ENCODE measurements at places on chromosomes 7 and 10.

GRCh38 chr7:94509264-94509886 is at the start of gene CASD1:
Gene CASD1, plus strand, starts transcription at chr7:94509809. Its CDS starts 276 bp downstream, at chr7:94510085.
- DNase-seq = peak; percentile 52

DNA sequence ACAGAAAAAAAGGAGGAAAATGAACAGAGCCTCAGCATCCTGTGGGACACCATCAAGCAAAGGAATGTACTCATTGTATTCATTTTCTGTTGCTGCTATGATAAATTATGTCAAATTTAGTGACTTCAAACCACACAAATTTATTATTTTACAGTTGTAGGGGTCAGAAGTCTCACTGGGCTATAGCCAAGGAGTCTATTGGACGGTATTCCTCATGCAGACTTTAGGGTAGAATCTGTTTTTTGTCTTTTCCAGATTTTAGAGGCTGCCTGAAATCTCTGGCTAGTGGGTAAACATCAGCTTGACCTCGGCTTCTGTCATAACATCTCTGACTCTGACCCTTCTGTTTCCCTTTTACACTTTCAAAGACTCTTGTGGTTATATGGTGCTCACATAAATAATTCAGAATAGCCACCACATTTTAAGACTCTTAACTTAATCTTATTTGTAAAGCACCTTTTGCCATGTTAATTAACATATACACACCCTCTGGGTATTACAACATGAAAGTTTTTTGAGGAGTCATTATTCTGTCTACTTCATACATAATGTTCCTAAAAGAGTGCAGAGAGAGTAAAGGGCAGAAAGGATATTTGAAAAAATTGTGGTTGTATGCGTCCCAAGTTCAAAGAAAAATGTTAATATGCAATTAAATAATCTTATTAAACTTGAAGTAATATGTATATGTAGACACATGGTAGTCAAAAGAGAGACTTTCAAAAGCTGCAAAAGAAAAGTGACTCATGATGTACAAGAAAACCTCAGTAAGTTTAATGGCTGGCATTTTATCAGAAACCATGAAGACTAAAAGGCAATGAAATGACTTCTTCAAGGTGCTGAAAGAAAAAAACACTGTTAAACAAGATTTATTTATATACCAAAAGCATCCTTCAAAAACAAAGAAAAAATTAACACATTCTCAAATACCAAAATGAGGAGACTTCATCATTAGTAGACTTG is 70.8 kb upstream of the MEOX2 start:
- no peak for DNase-seq

DNA sequence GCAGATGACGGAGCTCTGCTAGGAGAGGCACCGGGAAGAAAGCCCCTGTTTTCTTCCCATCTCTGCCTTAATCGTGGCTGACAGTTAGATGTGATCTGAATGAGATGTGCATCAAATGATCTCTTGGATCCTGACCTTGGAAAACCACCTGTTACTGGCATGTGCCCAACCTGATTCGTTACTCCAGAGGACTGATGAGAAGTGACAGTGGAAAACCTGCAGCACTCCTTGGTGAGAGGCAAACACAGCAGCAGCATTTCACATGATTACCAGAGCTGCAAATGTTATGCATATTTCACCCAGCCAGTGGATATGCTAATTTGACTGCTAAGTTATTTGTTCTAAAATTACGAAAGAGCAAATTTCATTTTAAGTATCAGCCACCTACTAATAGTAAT is 95.3 kb downstream of the PTPRN2 start:
- DNase-seq = no peak

DNA sequence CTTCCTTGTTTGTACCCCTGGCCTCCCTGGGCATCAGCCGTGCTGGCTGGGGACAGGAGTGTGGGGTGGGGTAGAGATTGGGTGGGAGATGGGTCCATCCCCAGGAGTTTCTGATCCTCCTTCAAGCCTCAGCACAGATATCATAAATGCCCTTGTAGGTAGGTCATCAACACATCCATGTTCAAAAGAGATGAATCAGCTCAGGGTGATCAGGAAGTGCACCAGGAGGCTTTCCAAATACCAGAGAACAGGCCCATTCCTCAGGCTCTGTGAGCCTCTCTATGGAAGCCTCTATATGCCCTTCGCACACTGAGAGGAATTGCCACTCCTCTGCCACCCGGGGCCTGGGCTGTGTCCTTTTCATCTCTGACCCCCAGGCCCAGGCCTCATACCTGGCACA is 31.9 kb upstream of the ADCYAP1R1 start:
- no peak for DNase-seq

DNA sequence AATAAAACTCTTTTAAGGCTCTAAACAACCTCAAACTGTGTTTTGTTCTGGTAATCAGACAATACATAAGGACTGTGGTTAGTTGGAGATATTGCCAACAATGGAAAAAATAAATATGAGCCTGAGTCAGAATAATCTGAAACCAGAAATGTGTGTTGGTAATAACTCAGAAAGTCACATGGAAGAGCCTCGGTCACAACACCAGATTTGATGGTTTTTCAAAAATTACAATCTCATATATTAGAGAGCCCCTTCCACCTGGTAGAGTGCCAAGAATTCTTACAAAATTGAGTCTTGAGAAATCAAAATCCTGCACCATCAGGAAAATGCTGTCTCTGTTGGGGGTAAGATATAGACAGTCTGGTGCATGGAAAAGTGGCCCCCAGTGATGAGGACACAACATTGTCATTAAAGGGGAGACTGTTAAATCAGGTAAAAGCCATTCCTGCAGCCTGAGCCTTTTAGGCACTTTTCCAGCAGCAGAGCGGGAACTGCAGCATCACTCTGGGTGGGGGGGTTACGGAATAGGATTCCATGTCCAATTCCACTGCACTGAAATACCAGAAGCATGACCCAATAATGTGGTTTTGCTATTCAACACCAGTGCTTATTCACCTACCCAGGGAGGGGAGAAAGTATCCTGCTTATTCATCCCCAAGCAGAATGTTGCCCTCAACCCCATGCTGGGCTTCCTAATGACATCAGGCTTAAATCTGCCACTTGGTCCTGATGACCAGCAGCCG is 9.5 kb upstream of the ADAM12 start:
- no peak for DNase-seq

DNA sequence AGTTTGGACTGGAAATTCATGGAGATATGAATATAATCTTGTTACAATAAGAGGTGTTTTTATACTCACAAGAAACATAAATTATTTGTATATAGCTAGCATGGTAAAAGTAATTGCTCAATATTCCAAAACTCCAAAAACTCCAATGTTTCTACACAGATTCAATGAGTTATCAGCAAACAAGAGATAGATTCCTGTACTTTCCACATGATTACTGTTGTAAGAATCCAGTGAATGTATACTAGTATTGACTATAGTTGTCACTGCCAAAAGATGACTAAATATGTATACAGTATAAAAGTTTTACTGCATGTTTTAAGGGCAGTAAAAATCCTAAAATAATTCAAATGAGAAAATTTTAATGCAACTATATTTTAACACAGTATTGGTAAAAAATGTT is 10.7 kb downstream of the ATOH7 start:
- no peak for DNase-seq

DNA sequence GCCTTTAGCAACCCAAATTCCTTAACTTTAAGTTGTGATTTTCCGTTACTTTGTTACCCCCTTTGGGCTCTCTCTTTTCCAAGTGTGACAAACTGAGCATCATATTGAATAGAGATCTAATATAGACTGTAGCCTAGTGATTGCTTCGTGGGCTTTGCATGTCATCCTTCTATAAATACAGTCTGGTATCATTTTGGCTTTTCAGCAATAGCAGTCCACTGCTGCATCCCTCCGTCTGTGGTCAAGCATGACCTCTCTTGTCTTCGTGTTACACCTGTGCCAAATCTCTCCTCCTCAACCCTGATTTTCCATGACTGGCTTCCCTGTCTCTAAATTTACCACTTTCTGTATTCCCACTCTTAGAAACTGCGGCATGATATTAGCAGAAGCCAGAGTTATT is 53.8 kb upstream of the AGK start:
- DNase-seq = no peak

- DNase-seq = no peak
Measured at GRCh38 chr7:2647594-2648172, 15.9 kb downstream of the TTYH3 start.

DNA sequence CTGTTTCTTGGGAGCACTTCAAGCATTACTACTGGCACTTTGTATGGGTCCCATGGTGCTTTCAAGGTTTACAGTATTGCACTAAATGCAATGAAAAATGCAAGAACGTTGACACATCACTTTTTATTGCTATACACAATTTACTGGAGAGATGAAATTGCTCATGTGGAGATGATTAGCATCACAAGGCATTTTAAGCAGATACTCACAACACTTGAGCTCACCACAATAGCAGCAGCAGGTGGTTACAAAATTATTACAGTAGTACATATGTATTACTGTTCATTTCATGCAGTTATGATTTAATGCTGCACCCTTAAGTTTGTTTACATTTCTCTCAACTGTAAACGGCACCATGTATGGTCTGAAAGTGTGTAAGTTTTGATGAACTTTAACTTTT is 537.7 kb downstream of the GRM8 start:
- DNase-seq = no peak

DNA sequence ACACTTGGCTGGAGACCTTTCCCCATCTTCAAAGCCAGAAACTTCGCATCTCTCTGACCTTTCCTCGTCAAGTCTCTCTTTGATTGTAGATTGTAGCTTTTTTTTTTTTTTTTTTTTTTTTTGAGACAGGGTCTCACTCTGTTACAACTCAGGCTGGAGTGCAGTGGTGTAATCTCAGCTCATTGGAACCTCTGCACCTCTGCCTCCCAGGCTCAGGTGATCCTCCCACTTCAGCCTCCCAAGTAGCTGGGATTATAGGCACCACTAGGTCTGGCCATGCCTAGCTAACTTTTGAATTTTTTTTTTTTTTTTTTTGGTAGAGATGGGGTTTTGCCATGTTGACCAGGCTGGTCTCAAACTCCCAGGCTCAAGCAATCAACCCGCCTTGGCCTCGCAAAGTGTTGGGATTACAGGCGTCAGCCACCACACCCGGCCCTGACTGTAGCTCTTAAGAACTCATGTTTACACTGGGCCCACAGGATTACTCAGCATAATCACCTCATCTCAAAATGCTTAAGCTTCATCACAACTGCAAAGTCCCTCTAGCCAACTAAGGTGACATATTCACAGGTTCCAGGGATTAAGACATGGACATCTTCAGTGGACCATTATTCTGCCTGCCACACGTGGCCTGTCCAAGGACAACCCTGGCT is 11.7 kb downstream of the POLL start:
- no peak for DNase-seq

- DNase-seq = no peak
Measured at GRCh38 chr7:25951414-25952260, 200.4 kb upstream of the NFE2L3 start.

GRCh38 chr10:110914431-110914830 is 4.5 kb downstream of the BBIP1 start:
- no peak for DNase-seq

GRCh38 chr7:19284596-19285300 is 139.5 kb upstream of the FERD3L start:
- no peak for DNase-seq

DNA sequence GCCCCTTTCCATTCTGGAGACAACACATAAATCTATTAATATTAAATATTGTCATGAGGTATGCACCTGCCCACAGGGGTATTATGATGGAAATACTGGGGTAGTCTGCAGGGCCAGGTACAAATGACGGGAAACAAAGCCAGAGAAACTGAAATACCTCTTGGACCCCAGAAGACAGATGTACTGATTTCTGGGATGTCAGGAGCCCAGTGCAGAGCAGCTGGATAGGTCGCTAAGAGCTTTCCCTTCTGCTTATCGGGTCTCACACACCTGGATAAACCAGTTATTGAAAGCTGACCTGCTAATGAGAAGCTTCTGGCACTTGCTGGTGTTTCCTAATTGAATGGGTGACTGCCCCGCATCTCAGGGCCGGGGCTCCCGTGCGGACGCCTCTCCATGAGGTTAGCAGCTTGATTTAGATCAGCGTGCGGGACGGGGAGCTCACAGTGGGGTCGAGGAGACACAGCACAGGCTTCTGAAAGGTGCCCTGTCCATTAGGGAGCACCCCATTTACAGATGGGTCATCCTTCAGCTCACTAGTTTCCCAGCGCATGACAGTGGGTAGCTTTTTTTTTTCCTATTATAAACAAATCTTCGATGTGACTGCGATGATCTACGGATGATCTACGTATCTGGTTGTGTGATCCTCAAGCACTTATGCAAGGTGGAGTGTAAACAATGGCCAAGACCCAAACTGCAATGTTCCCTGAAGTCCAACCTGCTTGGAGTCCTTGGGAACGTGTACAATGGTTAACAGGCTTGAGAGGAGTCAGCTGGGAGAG is 1.5 kb upstream of the INSIG1 start:
- no peak for DNase-seq

GRCh38 chr7:44326261-44327125 is 1.1 kb upstream of the CAMK2B start:
- no peak for DNase-seq

DNA sequence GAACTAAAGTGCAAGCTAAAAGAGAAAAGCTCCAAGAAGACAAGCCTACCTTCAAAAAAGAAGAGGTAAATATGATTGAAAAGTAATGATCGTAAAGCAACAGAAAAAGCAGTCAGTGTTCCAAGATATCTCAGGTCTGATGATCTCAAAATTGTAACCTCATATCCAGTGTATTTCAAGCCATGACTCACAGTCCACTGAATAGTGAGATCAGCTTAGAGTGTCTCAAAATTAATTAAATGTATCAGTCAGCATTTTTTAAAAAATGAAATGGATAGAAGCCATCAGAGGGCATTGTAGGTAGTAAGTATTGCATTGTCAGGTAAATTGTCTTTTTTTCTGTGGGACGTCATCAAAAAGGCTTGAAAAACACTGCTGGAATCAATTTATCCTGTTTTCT is 50.6 kb upstream of the AGBL3 start:
- DNase-seq = no peak

- no peak for DNase-seq
Measured at GRCh38 chr10:109741712-109742111, 181.6 kb downstream of the XPNPEP1 start.

DNA sequence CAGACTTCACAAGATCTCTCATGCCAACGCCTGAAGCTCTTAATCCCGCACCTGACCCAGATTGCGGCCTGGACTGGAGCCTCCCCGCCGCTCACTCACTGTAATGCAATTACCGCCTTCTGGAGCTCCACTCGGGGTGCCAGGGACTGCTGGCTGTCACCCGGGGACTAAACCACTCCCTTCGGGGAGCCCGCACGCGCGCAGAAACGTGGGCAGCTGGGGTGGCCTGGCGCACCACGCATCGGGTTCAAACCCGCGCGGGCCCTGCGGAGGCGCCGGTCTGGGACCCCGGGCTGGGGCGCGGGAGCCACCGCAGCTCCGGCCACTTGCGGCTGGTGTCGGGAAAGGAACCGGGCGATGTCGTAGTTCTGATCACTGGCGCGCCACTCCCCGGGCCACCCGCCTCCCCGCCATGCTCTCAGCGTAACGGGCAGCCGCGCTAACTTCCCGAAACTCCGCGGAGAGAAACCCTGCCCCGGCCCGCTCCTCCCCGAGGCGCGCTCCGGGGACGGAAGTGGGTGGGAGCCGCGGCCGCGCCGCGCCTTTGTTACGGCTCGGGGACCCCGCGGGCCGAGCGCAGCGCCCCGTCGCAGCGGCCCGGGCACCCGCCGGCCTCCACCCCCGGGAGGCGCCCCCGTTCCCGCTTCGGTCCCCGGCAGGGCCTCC is 100.3 kb upstream of the SVIL start:
- DNase-seq = peak; percentile 34

- DNase-seq = no peak
Measured at GRCh38 chr7:129122751-129123509, 21.6 kb upstream of the TSPAN33 start.

GRCh38 chr10:28676326-28676967 is 874 bp upstream of the BAMBI start:
- no peak for DNase-seq

GRCh38 chr10:125538947-125539731 is 143.8 kb downstream of the TEX36 start:
- DNase-seq = no peak
